Thoracic aorta endothelial cell (primary cell): ENCODE measurements at places on chromosomes 1 and 21. TPM values are rescaled to one million over a fixed set of nuclear protein-coding genes. Genes with fewer than 3 reads are reported as not detected.

Gene RIMS3
- 0.13 and 0.22 TPM in 2 replicates for total RNA-seq

Gene MTARC1
- total RNA-seq = 2.5 and 3.4 TPM in 2 replicates

Gene ICOSLG
- total RNA-seq = 0.72 and 1.9 TPM in 2 replicates

Gene FMO1
- total RNA-seq = not detected in 2 replicates

Gene NR1I3
- not detected in 2 replicates for total RNA-seq

Gene ITLN1
- not detected in 2 replicates for total RNA-seq

Gene FAM110D
- 0.66 and 2.7 TPM in 2 replicates for total RNA-seq

Gene VTCN1
- total RNA-seq = not detected in 2 replicates

Gene NMNAT2
- 0.13 and 0.72 TPM in 2 replicates for total RNA-seq

Gene PROK1
- total RNA-seq = not detected in 2 replicates

Gene OR2T33
- 0.13 TPM in 1 of 2 replicates, not detected in the other for total RNA-seq

Gene C1orf94
- not detected in 2 replicates for total RNA-seq

Gene TMEM222
- 23.9 and 25.7 TPM in 2 replicates for total RNA-seq
